ENCODE measurements at places on chromosomes 4 and X.

DNA sequence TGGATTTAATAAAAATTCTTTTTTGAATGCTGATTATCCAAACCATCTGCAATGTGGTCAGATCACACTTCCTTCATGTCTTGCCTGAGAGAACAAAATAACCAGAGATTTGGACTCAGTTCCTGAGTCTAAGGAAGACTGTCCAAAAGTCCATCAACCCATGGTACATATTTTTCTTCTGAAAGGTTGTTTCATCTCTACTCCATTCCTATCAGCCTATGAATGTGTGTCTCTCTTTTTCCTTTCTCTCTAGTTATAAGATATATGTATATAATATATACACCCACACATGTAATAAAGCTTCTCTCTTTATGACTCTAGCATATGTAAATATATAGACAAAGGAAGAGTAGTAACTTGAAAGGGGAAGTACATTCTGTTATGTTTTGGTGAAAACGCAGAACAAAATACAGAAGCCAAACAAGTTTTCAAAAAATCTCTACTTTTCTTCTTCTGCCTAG is 226.9 kb downstream of the ARHGAP24 start:
- peak; percentile 10 for DNase-seq

DNA sequence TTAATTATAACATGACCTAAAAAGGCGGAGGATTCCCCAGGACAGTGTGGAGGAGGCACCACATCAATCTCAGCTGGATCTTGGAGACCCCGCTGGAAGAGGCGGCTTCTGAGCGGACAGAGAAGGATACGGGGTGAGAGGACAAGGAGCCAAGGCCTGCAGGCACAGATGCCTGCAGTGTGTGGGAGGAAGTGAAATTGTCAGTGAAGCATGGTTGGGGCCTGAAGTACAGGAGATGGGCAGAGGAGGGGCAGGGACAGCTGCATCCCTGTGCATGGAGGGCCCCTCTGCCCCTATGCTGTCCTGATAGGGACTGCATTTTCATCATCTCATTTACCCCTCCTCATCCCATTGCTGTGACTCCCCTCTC is 1.7 kb upstream of the SLC2A9 start:
- DNase-seq: no peak

DNA sequence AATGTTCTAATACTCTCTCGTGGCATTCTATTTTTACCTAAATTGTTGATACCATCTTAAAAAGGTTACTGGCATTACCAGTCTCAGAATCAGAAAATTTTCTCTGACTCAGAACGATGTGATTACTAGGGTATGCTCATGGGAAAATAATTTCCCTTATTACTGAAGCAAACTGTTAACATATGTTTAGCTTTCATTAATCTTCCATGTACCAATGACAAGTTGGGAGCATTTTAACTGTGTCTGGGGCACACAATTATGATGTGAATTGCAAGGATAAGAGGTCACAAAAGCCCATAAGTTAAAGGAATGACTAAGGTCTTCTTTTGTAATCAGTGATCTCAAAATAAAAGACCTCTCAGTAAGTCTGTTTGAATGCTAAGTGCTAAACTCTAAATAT is 1254.6 kb downstream of the PCDH18 start:
- no peak for DNase-seq

DNA sequence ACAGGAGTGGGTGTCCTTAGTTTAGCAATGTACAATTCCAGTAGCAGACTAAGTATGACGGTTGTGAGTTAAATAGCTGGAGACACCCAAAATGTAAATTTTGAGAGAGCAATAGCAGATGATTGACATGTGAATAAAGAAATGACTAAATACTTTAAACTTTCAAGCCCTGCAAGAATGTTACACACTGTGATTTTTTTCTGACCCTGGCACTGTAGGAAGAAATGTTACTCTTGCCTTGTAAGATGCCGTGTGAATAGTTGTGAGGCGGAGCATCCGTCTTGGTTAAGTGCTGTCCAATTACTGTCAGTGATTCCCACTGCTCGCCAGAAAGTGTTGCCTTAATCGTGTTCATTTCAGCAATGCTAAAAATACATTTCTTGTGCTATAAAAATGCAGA is 1248.1 kb downstream of the RAPGEF2 start:
- no peak for DNase-seq

All from GM03348 (cell line).